Heart left ventricle (tissue), 16 donors: ENCODE measurements at places on chromosomes 4 and X. TPM values are rescaled to one million over a fixed set of nuclear protein-coding genes. Genes with fewer than 3 reads are reported as not detected.

RHOH gene
- 1.9 TPM for total RNA-seq

MAGEA10 gene
- total RNA-seq: not detected

SERPINA7 gene
- total RNA-seq: not detected

SSX1 gene
- not detected for total RNA-seq

MRFAP1 gene
- 242 TPM for total RNA-seq

VCX3B gene
- total RNA-seq: not detected

GRIA3 gene
- total RNA-seq: 0.24 TPM

FRMD7 gene
- not detected for total RNA-seq

SAP30 gene
- total RNA-seq: 14.2 TPM

GPRIN3 gene
- total RNA-seq: 8.0 TPM

FAM13A gene
- total RNA-seq: 9.7 TPM

FGA gene
- not detected for total RNA-seq

NONO gene
- 97.0 TPM for total RNA-seq

DOK7 gene
- 40.0 TPM for total RNA-seq

UGT2A3 gene
- not detected for total RNA-seq

USP17L24 gene
- total RNA-seq: not detected

SLIT2 gene
- total RNA-seq: 4.0 TPM

NEIL3 gene
- not detected for total RNA-seq

P2RY4 gene
- 0.19 TPM for total RNA-seq

F8A2 gene
- total RNA-seq: not detected

BEX5 gene
- total RNA-seq: 0.74 TPM

GPR34 gene
- 1.7 TPM for total RNA-seq

KCND1 gene
- total RNA-seq: 0.27 TPM

STATH gene
- total RNA-seq: not detected

C4orf50 gene
- total RNA-seq: not detected

IL2RG gene
- total RNA-seq: 1.00 TPM

ACOX3 gene
- 24.1 TPM for total RNA-seq

HPGD gene
- total RNA-seq: 0.29 TPM

ADGRG2 gene
- total RNA-seq: 0.24 TPM

SPOCK3 gene
- total RNA-seq: 1.1 TPM

PAGE2 gene
- total RNA-seq: not detected

CFAP99 gene
- total RNA-seq: not detected

MAP9 gene
- total RNA-seq: 12.0 TPM

AADAT gene
- 3.3 TPM for total RNA-seq

CT45A1 gene
- not detected for total RNA-seq

PLP1 gene
- 5.0 TPM for total RNA-seq

SSX2B gene
- total RNA-seq: not detected

C4orf36 gene
- 2.4 TPM for total RNA-seq

CCNB3 gene
- 0.24 TPM for total RNA-seq

HS6ST2 gene
- total RNA-seq: not detected

PROM1 gene
- 18.7 TPM for total RNA-seq

IDUA gene
- 8.2 TPM for total RNA-seq

DUSP21 gene
- total RNA-seq: not detected

RHOXF2 gene
- total RNA-seq: not detected

GALNT7 gene
- 12.8 TPM for total RNA-seq

CDX4 gene
- not detected for total RNA-seq

TRIM61 gene
- 0.94 TPM for total RNA-seq

BEND4 gene
- total RNA-seq: 0.28 TPM

RBM46 gene
- not detected for total RNA-seq

BMPR1B gene
- 5.7 TPM for total RNA-seq

CFAP47 gene
- total RNA-seq: not detected

SPINK2 gene
- not detected for total RNA-seq

SPATA4 gene
- total RNA-seq: not detected

THAP9 gene
- 6.6 TPM for total RNA-seq

PWWP3B gene
- total RNA-seq: 12.0 TPM

TMPRSS11F gene
- total RNA-seq: not detected
